Activated CD8-positive, alpha-beta T cell treated with anti-CD3 and anti-CD28 coated beads for 36 hours (primary cell): ENCODE measurements at places on chromosomes 5 and 9. TPM values are rescaled to one million over a fixed set of nuclear protein-coding genes. Genes with fewer than 3 reads are reported as not detected.

- no peak overlapping the region for H3K4me3 ChIP-seq
- H3K27ac ChIP-seq = no peak overlapping the region
- H3K4me1 ChIP-seq = no peaks in the 10 kb centered on the region
- H3K36me3 ChIP-seq = no peaks in the 10 kb centered on the region
- no peaks in the 10 kb centered on the region for H3K27me3 ChIP-seq
These were observed 525.5 kb upstream of the PTGER4 start for GRCh38 chr5:40154194-40154593.

DNA sequence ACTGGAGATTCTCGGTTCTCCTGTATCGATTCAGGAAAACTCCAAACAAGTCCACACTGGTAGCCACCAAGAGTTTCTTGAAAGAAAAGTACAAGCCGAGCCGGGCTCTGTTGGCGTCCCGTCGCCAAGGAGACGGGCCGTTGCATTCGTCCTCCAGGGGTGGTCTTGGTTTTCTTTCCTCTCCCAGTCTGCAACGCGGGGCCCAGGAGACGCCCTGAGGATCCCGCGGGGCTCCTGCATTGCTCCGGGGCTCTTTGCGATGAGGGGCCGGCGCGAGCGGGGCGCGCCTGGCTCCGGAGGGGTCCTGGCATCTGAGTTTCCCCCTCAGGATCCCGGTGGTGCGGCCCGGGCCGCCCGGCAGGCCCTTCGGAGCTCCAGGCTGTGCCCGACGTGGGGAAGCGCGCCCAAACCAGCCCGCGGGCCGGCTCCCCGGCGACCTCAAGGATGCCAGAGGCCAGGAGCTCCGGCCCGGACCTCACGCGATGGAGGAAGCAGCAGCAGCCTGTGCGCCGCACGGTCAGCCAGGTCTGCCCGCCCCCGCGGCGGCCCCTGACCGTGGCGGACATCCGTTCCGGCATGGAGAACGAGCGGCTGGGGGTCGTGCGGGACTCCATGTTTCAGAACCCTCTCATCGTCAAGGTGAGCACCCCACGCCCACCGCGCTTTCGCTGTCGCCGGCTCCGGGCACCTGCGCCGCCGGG, at the start of gene CFAP77:
CFAP77 (plus strand) TSS at position 384 of the 701 bp plus-strand sequence; CDS start at position 445, 61 bp downstream.
- peak; percentile 55 for DNase-seq
- H3K27ac ChIP-seq = no peak within 1 kb of the TSS
- H3K4me3 ChIP-seq = peak within 1 kb of the TSS; percentile 51

GRCh38 chr5:177367981-177368868, 10.5 kb downstream of the RGS14 start:
- H3K4me1 ChIP-seq = peaks cover 69% of the 10 kb centered on the region
- peaks cover 38% of the 10 kb centered on the region for H3K36me3 ChIP-seq
- H3K27me3 ChIP-seq = no peaks in the 10 kb centered on the region
- DNase-seq = no peak
- no peak overlapping the region for H3K4me3 ChIP-seq

GRCh38 chr9:73114958-73115357, 36.7 kb upstream of the ANXA1 start:
- no peaks in the 10 kb centered on the region for H3K36me3 ChIP-seq
- H3K27ac ChIP-seq = no peak overlapping the region
- peaks cover 40% of the 10 kb centered on the region for H3K4me1 ChIP-seq
- no peak overlapping the region for H3K4me3 ChIP-seq
- DNase-seq = no peak
- no peaks in the 10 kb centered on the region for H3K27me3 ChIP-seq

DNA sequence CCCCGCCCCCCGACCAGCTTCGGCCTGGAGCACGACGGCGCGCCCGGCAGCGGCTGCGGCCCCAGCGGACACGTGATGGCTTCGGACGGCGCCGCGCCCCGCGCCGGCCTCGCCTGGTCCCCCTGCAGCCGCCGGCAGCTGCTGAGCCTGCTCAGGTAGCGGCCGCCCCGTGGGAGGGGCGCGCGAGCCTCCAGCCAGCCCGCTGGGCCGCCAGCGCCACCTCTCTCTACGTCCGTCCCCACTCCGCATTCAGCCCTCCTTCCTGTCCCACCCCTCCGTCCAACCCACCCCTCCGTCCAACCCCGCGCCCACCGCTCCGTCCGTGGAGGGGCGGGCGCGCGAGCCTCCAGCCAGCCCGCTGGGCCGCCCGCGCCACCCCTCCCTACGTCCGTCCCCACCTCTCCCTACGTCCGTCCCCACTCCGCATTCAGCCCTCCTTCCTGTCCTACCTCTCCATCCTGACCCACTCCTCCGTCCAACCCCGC, 6.5 kb downstream of the ADAMTS13 start:
- H3K4me1 ChIP-seq = peaks cover 3% of the 10 kb centered on the region
- H3K27me3 ChIP-seq = peaks cover 23% of the 10 kb centered on the region
- no peak overlapping the region for H3K4me3 ChIP-seq
- no peak overlapping the region for H3K27ac ChIP-seq

- peaks cover 1% of the 10 kb centered on the region for H3K27me3 ChIP-seq
- H3K4me3 ChIP-seq = no peak overlapping the region
- H3K36me3 ChIP-seq = no peaks in the 10 kb centered on the region
- DNase-seq = no peak
- no peaks in the 10 kb centered on the region for H3K4me1 ChIP-seq
These were observed 20.9 kb upstream of the MAN2A1 start for GRCh38 chr5:109668668-109669422.

GRCh38 chr9:138003485-138004190, 126.1 kb downstream of the CACNA1B start:
- H3K36me3 ChIP-seq = no peaks in the 10 kb centered on the region
- no peak for DNase-seq
- H3K4me1 ChIP-seq = no peaks in the 10 kb centered on the region
- no peak overlapping the region for H3K4me3 ChIP-seq

DNA sequence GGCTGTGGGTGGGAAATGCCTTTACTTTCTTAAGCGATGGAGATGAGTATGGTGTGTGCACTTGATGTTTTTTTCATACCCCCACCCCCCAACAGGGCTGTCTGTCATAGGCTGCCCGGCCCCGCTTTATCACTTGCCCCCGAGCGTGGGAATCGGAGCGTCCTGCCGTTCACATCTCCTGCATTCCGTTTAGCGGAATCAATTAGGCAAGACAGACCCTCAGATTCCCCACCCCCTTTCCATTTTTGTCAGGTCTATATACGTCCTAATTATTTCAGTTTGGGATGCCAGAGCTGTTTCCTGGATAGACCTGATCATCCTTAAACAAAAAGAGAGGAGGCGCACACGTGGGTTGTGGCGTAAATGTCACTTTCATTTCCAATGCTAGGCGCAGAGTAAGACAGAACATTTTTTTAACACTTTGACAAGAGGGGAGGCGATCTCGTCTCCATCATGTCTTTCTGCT, 217.2 kb downstream of the MEF2C start:
- H3K4me1 ChIP-seq = peaks cover 29% of the 10 kb centered on the region
- peaks cover 75% of the 10 kb centered on the region for H3K27me3 ChIP-seq
- H3K4me3 ChIP-seq = peak overlapping the region; percentile 64
- H3K27ac ChIP-seq = no peak overlapping the region
- H3K36me3 ChIP-seq = no peaks in the 10 kb centered on the region

DNA sequence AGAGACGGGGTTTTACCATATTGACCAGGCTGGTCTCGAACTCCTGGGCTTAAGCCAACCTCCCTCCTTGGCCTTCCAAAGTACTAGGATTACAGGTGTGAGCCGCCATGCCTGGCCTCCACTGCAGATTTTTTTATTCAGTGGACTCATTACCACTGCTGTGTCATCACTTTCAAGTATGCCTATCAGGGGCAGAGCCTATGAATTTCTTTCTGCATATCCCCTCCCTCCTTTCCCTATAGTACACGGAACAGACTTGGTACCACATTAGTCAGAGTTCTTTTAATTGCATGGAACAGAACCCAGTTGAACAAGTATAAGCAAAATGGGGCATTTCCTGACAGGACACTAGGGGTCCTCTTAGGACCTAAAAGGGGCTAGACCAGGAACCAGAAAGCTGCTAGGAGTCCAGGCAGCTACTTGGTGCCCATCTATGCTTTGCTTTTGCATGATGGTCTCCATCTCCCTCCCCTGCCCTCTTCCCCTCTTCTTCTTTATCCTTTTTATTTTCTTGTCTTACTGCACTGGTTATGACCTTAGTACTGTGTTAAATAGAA, 5.8 kb downstream of the BSPRY start:
- H3K4me1 ChIP-seq = peaks cover 22% of the 10 kb centered on the region
- no peaks in the 10 kb centered on the region for H3K36me3 ChIP-seq
- no peak for DNase-seq

DNA sequence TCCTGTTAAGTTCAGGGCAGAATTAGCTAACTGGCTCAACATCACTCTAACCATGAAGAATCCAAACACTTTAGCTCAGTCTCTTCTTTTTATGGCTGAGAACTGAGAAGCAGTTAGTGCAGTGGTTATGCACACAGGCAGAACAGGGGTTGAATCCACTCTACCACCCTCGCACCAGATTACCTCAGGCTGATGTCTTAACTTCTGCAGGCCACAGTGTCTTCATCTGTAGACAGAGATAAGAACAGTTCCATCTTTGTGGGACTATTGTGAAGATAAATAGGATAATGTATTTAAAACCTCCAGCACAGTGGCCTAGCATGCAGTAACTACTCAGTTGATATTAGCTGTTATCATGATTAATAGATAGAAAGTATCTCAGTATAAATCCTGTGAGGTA, 54.8 kb downstream of the FAM114A2 start:
- H3K27ac ChIP-seq = no peak overlapping the region
- H3K4me1 ChIP-seq = no peaks in the 10 kb centered on the region
- DNase-seq = no peak
- H3K36me3 ChIP-seq = no peaks in the 10 kb centered on the region

DNA sequence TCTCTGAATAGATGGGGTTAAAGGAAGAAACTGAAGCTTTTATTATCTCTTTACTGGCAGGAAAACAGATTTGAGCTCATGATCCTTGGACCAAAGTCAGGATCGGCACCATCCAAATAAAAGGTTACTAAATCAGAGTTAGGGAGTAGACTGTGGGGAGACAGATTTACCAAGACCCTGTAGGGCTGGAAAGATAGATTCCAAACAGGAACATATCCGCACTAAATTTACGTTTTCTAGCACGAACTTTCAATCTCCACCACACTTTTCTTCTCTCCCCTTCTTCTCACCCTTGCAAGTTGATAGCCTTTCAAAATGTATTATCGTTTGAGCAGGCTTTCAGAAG, 120.0 kb upstream of the HMHB1 start:
- peaks cover 29% of the 10 kb centered on the region for H3K4me1 ChIP-seq
- peaks cover 4% of the 10 kb centered on the region for H3K27me3 ChIP-seq
- H3K36me3 ChIP-seq = peaks cover 5% of the 10 kb centered on the region
- H3K27ac ChIP-seq = no peak overlapping the region
- H3K4me3 ChIP-seq = no peak overlapping the region

GRCh38 chr5:137605411-137605810, 106.3 kb upstream of the SPOCK1 start:
- H3K27me3 ChIP-seq = peaks cover 11% of the 10 kb centered on the region
- DNase-seq = no peak
- H3K27ac ChIP-seq = no peak overlapping the region
- H3K4me1 ChIP-seq = no peaks in the 10 kb centered on the region
- H3K4me3 ChIP-seq = no peak overlapping the region

- H3K36me3 ChIP-seq = no peaks in the 10 kb centered on the region
- no peak for DNase-seq
- peak overlapping the region; percentile 92 for H3K27ac ChIP-seq
- H3K4me1 ChIP-seq = peaks cover 41% of the 10 kb centered on the region
These were observed 31.5 kb upstream of the SPRY4 start for GRCh38 chr5:142356349-142356715.

DNA sequence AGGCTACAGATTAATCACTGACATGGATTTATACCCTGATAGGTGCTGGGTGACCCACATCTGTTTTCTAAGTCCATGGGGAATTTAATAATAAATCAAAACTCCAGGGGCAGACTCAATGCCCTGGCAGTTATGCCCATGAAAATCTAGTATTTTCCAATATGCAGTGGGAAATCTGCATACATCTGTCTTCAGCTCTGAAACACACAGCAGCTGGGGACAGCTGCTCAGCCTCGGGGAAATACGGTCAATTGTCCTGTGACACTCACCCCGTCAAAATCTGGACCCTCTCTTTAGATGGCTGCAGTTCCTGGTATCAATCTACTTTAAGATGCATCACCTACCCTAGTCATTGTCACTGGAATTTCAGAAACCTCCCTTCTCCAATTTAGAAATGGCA, 12.7 kb upstream of the C1QTNF3 start:
- H3K27ac ChIP-seq = no peak overlapping the region
- peaks cover 9% of the 10 kb centered on the region for H3K36me3 ChIP-seq
- H3K4me3 ChIP-seq = no peak overlapping the region

GRCh38 chr9:135949501-135950134, 11.6 kb downstream of the UBAC1 start:
- peaks cover 35% of the 10 kb centered on the region for H3K36me3 ChIP-seq
- H3K27me3 ChIP-seq = no peaks in the 10 kb centered on the region
- H3K27ac ChIP-seq = no peak overlapping the region
- H3K4me1 ChIP-seq = peaks cover 3% of the 10 kb centered on the region
- H3K4me3 ChIP-seq = no peak overlapping the region

DNA sequence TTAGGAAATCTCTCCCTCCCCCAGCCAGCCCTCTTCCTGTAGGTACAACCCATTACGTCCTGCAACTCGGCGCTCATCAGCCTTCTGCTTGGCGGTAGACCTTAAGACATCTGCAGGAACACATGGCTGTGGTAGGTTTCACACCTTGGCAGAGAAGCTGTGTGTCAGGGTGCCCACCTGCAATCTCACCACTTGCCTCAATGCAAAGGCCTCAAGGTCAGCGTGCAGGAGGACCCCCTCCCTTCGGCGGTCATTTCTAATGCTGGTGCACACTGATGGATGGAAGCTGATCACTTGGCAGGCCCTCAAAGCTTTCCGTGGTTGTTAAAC, 67.3 kb downstream of the CRB2 start:
- no peaks in the 10 kb centered on the region for H3K27me3 ChIP-seq
- peaks cover 4% of the 10 kb centered on the region for H3K36me3 ChIP-seq
- no peak for DNase-seq
- no peak overlapping the region for H3K4me3 ChIP-seq
- no peak overlapping the region for H3K27ac ChIP-seq

DNA sequence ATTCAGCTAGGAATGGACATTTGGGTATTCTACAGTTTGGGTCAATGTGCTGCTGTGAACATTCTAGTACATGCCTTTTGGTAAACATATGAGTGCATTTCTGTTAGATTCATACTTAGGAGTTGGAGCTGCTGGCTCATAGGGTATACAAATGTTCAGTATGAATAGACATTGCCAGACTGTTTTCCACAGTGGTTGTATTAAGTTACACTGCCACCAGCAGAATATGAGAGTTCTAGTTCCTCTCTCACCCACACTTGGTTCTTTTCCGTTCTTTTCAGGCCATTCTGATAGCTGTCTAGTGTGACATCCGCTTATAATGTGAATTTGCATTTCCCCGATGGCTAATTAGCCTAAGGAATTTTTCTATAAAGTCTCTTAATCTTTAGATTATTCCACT, 25.0 kb downstream of the STOM start:
- no peak overlapping the region for H3K4me3 ChIP-seq
- H3K27ac ChIP-seq = no peak overlapping the region
- H3K27me3 ChIP-seq = no peaks in the 10 kb centered on the region
- peaks cover 12% of the 10 kb centered on the region for H3K4me1 ChIP-seq
- DNase-seq = no peak
- H3K36me3 ChIP-seq = peaks cover 14% of the 10 kb centered on the region

GRCh38 chr5:55429613-55430253, 105.0 kb downstream of the PLPP1 start:
- no peak overlapping the region for H3K27ac ChIP-seq
- peaks cover 79% of the 10 kb centered on the region for H3K36me3 ChIP-seq
- no peaks in the 10 kb centered on the region for H3K27me3 ChIP-seq
- H3K4me3 ChIP-seq = no peak overlapping the region
- H3K4me1 ChIP-seq = no peaks in the 10 kb centered on the region

GFI1B gene
- total RNA-seq = not detected

AFAP1L1 gene
- total RNA-seq = 1.3 TPM

C1QTNF2 gene
- not detected for total RNA-seq

BHMT2 gene
- not detected for total RNA-seq

GPR21 gene
- total RNA-seq = not detected

EEIG1 gene
- total RNA-seq = 81.5 TPM

HAND1 gene
- not detected for total RNA-seq

SPINK13 gene
- total RNA-seq = not detected

SLC6A7 gene
- not detected for total RNA-seq
